Stimulated activated CD4-positive, alpha-beta T cell treated with anti-CD3 and anti-CD28 coated beads, Interleukin-1b, Interleukin-23, amount 100 ng/mL, for 24 hours (primary cell): ENCODE measurements at places on chromosomes 16 and 17.

DNA sequence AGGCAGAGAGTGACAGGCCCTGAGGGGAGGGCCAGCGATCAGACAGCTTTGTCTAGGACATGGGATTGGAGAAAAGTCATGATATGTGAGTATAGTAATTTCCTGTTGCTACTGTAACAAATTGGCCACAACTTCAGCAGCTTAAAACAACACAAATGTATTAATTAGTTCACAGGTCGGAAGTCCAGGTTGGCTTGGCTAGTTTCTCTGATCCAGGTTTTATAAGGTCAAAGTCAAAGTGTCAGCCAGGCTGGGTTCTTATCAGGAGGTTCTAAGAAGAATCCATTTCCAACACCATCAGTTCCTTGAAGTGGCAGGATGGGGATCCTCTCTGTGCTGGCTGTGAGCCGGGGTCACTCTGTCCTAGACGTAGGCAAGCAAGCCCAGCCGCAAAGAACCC is 76.2 kb upstream of the SEC14L1 start:
- DNase-seq, result no peak

DNA sequence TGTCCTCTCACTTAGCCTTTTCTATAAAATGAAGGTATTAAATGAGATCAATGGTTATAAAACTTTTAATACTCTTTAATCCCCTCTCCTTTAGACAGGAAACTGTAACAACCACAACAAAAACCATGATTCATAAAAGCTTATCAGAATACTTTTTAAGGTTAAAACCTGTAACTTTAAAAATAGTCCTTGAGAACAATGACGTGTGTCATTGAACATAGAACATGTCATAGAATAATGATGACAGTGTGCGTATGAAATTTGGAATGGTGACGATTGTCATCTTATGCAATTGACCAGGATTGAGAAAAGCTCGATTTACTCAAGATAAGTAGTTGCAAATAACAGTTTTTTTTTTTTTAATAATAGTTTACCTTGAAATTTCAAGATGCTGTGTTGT is 94.1 kb downstream of the PLCG2 start:
- no peak for DNase-seq

DNA sequence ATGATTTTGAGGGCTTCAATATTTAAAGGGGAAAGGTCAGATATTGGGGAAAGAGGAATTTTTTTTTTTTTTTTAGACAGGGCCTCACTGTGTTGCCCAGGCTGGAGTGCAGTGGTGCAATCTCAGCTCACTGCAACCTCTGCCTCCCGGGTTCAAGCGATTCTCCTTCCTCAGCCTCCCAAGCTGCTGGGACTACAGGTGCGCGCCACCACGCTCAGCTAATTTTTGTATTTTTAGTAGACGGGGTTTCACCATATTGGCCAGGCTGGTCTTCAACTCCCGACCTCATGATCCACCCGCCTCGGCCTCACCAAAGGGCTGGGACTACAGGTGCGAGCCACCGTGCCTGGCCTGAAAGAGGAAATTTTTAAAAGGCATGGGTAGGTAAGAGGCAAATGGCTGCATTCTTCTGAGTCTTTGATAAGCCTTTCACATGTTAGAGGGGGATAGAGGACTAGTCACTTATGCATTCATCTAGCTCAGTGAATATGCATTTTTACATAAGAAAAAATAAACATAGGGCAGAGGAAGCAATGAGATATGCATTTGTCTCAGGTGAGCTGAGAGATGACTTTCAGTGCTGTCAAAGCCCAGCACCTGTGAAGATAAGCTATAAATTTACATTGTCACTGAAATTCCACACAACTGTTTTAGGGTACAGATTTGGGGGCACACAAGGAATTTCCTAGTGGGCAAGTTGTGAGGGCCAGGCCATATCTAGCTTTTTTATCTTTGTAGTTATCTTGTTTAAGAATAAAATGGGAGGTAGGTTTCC is 1.1 kb upstream of the FCSK start:
- DNase-seq, result no peak

GRCh38 chr16:9099131-9099625 is 7.7 kb downstream of the HAPSTR1 start:
- DNase-seq, result no peak

- no peak for DNase-seq
These were observed 183.1 kb upstream of the PSMD7 start for GRCh38 chr16:74113545-74113944.

DNA sequence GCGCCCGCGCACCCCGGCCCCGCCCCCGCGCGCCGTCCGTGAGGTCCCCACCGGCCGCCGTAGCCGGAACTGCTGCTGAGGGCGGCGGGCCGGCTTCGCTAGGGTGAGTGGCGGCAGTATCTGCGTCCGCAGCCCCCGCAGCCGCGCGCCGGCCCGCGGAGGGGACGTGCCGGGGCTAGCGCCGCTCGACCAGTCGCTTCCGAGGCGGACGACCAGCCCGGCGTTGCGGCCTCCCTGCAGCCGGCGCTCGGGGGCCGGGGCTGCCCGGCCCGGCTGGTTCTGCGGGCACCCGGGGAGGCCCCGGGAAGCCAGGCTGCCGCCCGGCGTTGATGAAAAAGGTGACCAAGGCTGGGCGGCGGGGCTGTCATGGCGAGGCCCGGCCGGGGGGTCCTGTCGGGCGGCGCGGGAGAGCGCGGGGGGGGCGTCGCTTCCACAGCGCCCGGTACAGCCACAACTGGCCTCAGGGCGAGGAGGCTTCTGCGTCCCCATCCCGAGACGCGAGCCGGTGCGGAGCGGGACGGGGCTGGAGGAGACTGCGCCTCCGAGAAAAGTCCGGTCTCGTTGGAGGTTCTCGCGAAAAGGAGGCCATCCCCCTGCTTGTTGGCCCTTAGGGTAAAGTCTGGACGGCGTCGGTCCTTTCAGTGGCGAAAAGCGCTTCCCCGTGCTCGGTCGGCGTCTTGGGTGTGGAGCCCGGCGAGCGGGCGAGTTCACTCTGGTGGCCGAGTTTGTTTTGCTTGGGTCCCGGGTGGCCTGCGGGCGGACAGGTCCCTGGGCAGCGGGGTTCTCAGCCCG is at the start of gene CRAMP1:
TSS of gene CRAMP1 (plus strand) at position 41 of the 792 bp plus-strand sequence. CDS start 2,280 bp downstream, outside the sequence.
- DNase-seq, result no peak

DNA sequence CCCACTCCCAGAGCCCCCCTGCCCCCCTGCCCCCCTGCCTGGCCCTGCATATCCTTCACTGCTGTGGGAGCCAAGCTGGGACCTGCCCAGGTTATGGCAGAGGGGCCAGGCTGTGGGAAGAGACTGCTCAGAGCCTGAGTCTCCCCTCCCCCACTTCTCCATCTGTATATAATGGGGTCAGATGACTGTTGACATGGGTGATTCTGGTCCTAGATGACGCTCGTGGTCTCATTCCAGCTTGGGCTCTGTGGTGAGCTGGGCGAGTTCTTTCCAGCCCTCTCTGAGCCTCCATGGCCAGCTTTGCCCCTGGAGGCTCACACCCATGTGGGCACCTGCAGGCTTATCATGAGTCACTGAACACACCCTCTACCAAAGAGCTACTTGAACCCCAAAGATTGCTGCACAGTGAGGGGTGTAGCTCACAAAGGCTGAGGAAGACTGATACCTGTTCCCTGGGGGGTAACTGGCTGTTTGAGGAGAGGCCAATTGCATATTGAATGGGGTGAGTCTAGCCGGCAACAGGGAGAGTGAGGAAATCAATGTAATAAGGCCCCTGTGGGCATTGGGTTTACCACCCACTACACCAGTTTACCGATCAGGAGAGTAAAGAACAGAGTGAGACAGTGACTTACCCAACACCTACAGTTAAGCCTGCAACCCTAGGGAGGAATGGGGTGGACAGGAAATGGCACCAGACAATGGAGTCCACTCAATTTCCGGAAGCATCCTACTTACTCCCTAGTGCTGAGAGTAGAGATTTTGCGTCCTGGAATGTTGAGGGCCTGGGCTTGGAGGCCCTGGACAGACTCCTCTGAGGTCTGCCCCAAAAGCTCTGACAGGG is 4.2 kb upstream of the SREBF1 start:
- DNase-seq, result no peak

GRCh38 chr16:21663889-21664647 is at the start of gene OTOA:
Gene OTOA (plus strand): TSS chr16:21663968. CDS start chr16:21678515, 14,547 bp downstream.
- DNase-seq, result no peak

DNA sequence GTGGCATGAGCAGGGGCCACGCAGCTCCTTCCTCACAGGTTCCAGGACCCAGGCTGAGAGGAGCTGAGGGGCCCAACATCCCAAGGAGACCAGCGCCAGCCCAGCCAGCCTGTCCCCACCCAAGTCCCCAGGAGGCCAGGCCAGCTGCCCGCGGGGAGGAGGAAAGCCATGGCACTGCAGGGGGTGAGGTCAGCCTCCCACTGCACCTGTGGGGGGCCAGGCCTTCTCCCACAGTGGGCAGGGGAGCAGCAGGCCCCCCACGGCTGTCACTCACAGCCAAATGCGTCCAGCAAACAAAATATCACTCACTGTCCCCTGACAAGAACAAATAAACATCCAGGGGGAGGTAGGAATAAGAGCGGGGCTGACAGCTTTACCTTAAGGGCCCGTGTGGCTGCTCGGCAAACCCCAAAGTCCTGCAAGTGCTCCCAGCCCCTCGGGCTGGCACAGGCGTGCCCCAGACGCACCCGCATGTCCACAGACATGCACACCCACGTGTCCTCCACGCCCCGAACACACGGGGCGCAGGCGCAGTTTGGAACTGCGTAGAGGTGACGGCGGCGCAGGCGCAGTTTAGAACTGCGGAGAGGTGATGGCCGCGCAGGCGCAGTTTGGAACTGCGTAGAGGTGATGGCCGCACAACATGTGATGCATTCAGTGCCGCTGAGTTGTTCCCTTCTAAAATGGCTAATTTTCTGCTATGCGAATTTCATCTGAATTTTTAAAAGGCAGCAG is 291.1 kb downstream of the FOXL1 start:
- DNase-seq, result no peak

- no peak for DNase-seq
These were observed 192.9 kb downstream of the CCDC182 start for GRCh38 chr17:57552114-57552624.
